ENCODE measurements at places on chromosomes 13 and 19. TPM values are rescaled to one million over a fixed set of nuclear protein-coding genes. Genes with fewer than 3 reads are reported as not detected.

DNA sequence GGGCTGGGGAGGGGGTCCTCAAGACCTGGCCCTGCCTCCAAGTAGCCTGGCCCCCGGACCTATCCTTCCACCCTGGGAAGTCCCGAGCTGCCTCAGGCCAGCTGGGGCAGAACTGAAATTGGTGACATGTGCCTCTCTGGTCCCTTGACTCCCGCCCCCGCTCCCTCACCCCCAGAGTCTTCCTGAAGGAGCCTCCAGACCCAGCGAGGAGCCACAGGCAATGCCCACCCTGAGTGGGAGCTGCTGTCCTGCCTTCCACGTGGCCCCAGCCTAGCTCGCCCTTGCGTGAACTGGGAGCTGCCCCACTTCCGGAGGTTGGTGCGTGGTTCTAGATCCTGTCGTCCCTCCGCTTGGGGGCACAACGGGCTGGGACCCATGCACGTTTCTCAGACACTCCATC lies 34.6 kb downstream of the CEBPA start:
- no peak for DNase-seq

- DNase-seq = no peak
Measured at GRCh38 chr13:21569686-21570085, 34.3 kb downstream of the MICU2 start.

GRCh38 chr13:78239714-78240113 lies 321.1 kb upstream of the EDNRB start:
- DNase-seq = no peak

- DNase-seq = no peak
Measured at GRCh38 chr19:16266586-16266942, 58.1 kb upstream of the KLF2 start.

GRCh38 chr13:22285867-22286266 lies 615.0 kb downstream of the FGF9 start:
- no peak for DNase-seq

- DNase-seq = no peak
Measured at GRCh38 chr19:1675633-1676350, 23.4 kb upstream of the TCF3 start.

GRCh38 chr13:100764937-100765336 lies 90.3 kb upstream of the TMTC4 start:
- DNase-seq = no peak

PSG2 gene
- total RNA-seq = not detected

C19orf73 gene
- total RNA-seq = 3.2 TPM
